Left ventricle myocardium superior (tissue), 1 donor: ENCODE measurements at places on chromosomes 3 and 15. TPM values are rescaled to one million over a fixed set of nuclear protein-coding genes. Genes with fewer than 3 reads are reported as not detected.
A peak's percentile ranks its signal among the peaks of the same experiment; 100 is the strongest.

DNA sequence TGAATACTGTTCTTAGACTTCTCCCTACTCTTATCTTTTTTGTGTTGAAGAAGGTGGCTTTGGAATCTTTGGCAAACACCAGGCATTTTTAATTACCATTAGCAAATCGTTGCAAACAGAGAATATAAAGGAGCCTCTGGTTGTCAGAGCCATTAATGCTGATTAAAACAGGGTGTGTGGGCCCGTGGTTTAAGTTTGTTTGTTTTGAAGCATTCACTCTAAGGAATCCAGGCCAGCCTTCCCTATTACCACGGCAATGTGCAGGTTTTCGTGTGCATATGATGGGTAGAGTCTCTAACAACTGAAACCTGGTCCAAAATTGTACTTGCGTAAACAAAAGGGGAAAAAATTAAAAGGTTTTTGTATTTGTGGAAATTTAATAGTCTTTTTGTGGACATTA is 141.2 kb upstream of the GMNC start:
- DNase-seq = no peak

The TGM5 gene
- not detected for total RNA-seq

The GLT8D1 gene
- 27.4 TPM for total RNA-seq

GRCh38 chr3:157695103-157695502 is 191.9 kb upstream of the VEPH1 start:
- no peak for DNase-seq

- no peak for DNase-seq
Measured at GRCh38 chr15:92069308-92070250, 216.1 kb downstream of the SLCO3A1 start.

GRCh38 chr3:61894988-61895935 is 333.9 kb downstream of the PTPRG start:
- no peak for DNase-seq

DNA sequence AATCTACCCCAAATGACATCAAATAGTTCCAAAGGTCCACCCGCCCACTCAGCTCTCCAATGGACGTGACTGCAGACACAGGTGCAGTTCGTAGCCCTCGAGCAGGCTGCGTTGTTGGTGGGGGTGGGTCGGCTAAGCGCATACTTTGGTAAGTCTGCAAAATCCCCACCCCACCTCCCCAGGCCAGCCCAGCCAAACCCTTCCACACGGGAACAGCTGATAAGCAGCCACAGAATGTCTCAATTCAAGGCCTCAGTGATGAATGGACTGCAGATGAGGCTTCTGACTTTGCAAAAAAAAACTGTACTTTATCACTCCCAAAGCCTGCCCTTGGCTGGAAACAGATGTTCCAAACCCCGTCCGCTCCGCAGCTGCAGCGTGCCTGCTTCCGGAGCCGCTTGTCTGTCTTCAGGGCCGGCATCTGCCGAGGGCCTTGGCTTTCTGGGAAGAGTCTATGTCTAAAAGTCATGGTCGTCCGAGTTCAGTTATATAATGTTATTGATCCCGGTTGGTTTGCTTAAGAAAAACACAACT is 38.2 kb downstream of the PCSK6 start:
- peak; percentile 87 for DNase-seq

- DNase-seq = no peak
Measured at GRCh38 chr15:80118956-80119355, 33.8 kb upstream of the FAH start.

The ARPP21 gene
- total RNA-seq = not detected

The CCDC9B gene
- total RNA-seq = 169 TPM

- DNase-seq = peak; percentile 26
Measured at GRCh38 chr3:184353546-184353941, 7.9 kb downstream of the CLCN2 start.

GRCh38 chr3:79817224-79817623 is 49.4 kb upstream of the ROBO1 start:
- DNase-seq = no peak

DNA sequence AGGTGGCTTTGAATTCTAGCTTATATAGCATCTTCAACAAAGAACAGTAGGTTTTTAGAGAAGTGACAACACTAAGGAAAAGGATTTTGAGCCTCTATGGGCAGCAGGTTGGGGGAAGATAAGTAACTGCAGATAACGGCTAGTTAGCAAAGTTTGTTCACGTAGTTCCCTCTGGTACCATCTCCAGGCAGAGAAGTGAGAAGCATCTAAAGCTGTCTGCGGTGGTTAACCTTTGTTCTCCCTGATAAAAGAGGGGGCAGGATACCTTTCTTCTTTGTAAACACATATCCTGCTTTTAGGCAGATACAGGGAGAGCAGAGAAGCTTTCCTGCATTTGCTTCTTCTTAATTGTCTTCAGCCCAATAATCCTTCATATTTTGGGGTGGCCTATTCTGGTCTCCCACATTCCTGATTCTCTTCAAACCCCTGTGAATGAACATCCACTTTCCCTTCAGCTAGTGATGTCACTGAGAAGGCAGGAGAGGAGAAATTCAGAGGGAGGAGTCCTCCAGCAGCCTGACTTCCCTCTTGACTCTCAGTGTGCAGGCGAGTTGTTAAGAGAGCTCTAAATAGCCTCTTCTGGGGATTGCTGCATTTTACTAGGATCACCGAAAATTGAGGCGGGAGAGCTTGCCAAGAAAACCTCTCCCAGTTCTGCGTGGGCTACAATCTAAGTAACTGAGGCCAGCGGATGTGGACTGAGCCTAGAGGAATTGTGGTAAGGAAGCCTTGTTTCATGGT is 393.7 kb upstream of the C2CD4B start:
- peak; percentile 46 for DNase-seq

DNA sequence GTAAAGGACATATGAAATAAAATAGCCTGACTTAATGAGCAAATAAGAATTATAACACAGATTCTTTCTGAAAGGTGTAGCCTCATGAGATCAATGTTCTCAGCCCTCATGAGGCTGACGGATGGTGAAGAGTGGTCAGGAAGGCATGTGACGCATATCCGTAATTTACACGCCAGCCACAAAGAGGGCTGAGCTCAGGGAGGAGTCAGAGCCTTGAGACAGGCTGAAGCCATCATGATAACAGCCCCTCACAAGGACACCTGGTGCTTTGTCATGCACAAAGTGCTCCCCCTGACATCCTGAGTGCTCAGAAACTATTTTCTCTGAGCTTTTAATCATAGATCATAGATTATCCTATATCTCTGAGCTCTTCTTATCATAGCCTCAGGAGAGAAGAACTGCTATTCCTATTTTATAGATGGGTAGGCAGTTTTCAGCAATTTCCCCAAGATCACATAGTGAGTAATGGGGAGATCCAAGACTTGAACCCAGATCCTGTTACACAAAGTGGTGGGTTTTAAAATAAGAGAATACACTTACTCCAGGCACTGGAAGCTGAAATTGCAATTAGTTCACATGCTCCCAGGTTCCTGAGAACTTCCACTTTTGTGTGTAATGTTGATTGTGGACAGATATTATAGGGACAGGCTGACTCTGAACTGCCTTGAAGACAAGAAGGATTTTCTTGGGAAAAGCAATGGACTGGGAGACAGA is 267.1 kb downstream of the RPLP1 start:
- DNase-seq = no peak

- DNase-seq = no peak
Measured at GRCh38 chr3:143443851-143444331, 324.3 kb downstream of the CHST2 start.

The RAD51 gene
- total RNA-seq = 1.5 TPM

GRCh38 chr3:83890039-83890762 is 1068.6 kb upstream of the CADM2 start:
- DNase-seq = no peak

- no peak for DNase-seq
Measured at GRCh38 chr3:12224181-12225147, 64.4 kb upstream of the PPARG start.

DNA sequence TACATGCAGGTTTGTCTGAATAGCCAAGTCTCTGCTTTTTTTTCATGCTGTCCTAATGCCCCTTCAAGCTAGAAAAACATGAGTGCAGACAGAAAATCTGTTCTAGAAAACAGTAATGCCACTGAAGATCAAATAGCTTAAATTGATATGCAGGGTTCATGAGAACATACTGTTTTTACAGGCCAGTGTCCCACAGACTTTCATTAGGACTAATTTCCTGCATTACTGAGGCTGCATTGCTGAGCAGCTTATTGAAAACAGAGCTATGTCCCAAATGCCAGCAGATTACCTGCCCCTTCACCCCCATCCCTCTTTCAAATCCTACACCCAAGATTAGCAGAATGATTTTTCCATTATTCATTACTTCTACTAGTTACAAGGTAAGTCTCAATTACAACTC is 665 bp downstream of the TM4SF18 start:
- DNase-seq = no peak

DNA sequence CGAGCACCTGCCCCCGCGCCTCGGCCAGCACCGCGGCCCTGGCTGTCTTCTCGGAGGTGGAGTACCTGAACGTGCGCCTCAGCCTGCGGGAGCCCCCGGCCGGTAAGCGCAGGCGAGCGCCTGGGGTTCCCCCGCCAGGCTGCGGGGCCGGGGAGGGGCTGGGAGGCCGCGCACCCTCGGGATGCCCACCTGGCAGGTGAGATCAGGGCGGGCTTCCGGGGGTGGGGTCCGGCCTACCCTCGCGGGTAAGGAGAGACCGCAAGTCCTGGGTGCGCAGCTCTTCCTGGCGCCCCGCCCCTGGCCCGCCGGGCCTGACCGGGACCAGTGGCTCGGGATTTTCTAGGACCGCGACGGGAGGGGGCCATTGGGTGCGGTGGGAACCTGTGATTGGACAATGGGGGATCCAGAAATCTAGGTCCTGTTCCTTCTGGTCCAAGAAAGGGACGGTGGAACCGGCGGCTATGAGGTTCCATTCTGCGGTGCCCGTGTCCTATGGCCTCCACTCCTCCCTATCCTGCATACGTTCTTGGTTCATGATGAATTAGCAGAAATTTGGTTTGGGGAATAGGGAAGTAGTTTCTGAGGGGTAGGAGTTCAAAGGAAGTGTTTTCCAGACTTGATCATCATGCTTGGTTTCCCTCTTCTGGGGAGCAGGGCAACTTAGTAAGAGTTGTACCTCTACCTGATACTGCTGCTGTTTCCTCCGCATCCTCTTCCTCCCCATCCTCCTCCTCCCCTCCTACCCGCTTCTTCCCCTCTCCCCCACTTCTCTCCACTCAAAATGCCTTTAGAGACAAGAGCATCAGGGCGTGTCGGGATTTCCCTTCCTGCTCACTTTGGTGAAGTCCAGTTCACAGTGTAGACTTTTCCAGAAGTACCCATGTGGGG is 808 bp downstream of the ARRDC4 start:
- peak; percentile 76 for DNase-seq

GRCh38 chr3:120198305-120198878 is 86.6 kb downstream of the GPR156 start:
- no peak for DNase-seq

DNA sequence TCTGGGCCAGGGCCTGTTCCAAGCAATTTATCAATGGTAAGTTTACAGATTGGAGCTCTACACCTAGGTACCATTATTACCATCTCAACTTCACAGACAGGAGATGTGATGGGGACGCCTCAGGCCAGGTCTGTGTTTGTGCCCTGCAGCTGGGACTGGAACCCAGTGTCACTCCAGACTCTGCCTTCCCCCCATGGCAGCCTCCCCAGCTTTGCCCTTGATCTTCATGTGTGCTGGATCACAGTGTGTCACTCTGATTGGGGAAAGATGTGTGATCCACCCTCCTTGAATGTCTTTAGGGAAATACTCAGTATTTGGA is 59.6 kb downstream of the MGLL start:
- DNase-seq = no peak

DNA sequence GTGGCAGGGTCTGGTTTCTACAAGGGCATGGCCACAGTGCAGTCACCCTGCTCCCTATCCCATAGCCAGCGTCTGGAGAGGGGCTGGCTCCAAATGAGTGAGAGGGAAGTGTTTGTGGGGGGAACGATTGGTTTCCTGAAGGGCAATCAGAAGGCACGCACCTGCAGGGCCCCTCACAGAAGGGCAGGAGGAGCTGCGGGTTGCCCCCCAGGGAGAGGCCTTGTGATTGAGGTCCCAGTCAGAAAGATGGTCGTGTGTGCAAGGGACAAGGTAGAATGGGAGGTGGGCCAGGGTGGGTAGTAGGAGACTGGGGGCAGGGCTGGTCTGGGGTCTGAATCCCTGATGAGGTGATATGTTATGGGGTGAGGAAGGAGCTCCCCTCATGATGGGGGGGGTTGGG is 35.8 kb downstream of the LIMD1 start:
- DNase-seq = no peak

GRCh38 chr3:33218446-33219174 is at the start of gene SUSD5:
TSS of gene SUSD5 (minus strand) at chr3:33218810. CDS start at chr3:33218797, 13 bp downstream.
- peak; percentile 31 for DNase-seq

GRCh38 chr3:37395286-37395685 is 220.9 kb upstream of the LRRFIP2 start:
- no peak for DNase-seq

The PCSK6 gene
- 31.9 TPM for total RNA-seq

DNA sequence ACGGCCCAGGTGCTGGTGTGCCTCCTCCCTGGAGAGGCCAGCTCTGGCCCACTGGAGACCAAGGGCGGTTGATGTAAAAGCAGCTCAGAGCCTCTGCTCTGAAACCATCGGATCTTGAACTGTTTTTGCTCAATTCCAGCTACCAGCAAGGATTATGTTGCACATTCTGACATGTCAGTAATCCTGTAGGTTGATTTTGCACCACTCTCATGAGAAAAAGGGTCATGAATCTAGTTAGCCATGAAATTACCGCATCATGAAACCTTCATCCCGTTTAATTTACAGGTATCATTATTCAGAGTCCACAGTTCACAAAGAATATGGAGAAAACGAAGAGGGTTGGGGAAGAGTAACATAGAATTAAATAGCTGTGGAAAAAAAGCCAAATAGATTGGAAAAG is 120.4 kb upstream of the NSMCE3 start:
- DNase-seq = no peak

GRCh38 chr3:197782230-197782629 is 8.8 kb upstream of the LRCH3 start:
- no peak for DNase-seq

- DNase-seq = peak; percentile 60
Measured at GRCh38 chr15:40471105-40471807, 472 bp downstream of the CHST14 start.

GRCh38 chr3:46970391-46971091 is 6.0 kb downstream of the CCDC12 start:
- peak; percentile 75 for DNase-seq

DNA sequence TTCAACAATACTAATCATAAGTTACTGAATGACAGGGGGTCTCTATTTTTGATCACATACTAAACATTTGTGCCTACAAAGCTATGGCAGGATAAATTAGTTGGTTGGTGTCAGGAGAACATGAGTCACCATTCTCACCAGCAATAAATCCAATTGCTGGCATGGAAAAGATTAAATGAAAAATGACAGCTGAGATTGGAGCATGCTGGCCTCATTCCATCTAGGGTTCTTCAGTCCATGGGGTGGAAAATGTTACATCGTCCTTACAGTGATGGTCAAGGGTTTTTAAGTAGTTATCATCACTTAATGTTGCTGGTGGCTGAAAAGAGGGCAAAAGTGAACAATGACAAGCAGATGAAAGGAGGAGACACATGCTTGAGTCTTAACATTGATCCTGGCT is 180.1 kb upstream of the BCL6 start:
- no peak for DNase-seq

- no peak for DNase-seq
Measured at GRCh38 chr15:72781631-72782030, 1.9 kb downstream of the ADPGK start.
